ENCODE measurements at places on chromosomes 13 and 19. TPM values are rescaled to one million over a fixed set of nuclear protein-coding genes. Genes with fewer than 3 reads are reported as not detected.

DNA sequence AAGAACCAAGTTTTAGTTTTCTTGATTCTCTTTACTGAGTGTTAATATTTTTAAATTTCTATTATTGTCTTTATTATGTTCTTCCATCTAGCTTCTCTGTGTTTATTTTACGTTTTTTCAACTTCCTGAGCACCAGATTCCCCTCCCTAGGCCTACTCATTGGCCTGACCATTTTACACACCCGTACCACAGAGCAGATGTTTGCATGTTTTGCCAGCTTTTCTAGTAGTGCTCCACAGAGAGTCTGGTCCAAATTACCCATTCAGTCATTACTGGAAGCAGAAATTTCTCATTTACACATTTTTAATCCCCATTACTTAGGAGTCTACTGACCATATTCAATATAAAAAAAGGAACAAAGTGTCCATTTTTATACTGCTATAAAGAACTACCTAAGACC is 66.9 kb downstream of the ING1 start:
- H3K4me3 ChIP-seq: no peak overlapping the region
- H3K4me1 ChIP-seq: no peaks in the 10 kb centered on the region
- DNase-seq: no peak
- H3K36me3 ChIP-seq: no peaks in the 10 kb centered on the region

- no peaks in the 10 kb centered on the region for H3K36me3 ChIP-seq
- no peak overlapping the region for H3K27ac ChIP-seq
- no peak for DNase-seq
- no peaks in the 10 kb centered on the region for H3K4me1 ChIP-seq
- no peaks in the 10 kb centered on the region for H3K27me3 ChIP-seq
- no peak overlapping the region for H3K4me3 ChIP-seq
Observed at GRCh38 chr13:72284791-72285190, 417.8 kb upstream of the DACH1 start.

DNA sequence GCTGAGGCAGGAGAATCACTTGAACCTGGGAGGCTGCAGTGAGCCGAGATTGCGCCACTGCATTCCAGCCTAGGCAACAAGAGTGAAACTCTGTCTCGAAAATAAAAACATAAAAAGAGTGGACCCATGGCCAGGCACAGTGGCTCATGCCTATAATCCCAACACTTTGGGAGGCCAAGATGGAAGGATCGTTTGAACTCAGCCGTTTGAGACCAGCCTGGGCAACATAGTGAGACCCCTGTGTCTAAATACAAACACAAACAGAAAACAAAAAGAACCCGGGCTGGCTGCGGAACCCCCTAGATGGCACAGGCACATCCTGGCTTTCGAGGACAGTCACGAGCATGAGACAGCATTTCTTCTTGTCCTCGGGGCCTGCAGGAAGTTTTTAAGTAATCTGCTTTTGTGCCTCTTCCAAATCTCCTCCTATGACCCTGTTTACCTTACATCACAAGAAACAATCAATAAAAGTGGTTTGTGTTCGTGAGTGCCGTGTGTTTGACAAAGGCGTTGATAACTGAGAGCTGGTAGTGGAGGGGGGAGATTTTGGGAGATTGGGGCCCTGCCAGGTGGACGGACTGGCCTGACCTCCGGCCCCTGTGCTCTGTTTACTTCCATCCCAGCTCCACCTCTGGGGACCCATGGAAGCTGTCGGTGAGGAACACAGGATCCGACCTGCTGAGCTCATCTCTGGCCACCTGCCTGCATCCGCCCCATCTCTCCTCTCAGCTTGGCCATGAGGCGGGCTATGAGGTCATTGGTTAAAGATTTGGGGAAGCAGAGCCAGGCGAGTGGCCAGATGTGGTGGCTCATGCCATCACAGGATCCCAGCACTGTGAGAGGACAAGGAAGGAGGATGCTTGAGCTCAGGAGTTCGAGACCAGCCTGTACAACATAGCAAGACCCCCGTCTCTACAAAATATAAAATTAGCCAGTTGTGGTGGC is 5.9 kb upstream of the GDF15 start:
- H3K27ac ChIP-seq: peak overlapping the region; percentile 88
- no peak overlapping the region for H3K4me3 ChIP-seq
- peak; percentile 99 for DNase-seq
- no peaks in the 10 kb centered on the region for H3K36me3 ChIP-seq
- no peaks in the 10 kb centered on the region for H3K27me3 ChIP-seq

GRCh38 chr13:59747529-59747928 is 416.2 kb downstream of the DIAPH3 start:
- H3K4me3 ChIP-seq: no peak overlapping the region
- H3K36me3 ChIP-seq: no peaks in the 10 kb centered on the region
- H3K27me3 ChIP-seq: no peaks in the 10 kb centered on the region
- H3K4me1 ChIP-seq: no peaks in the 10 kb centered on the region
- no peak for DNase-seq

GRCh38 chr13:99731747-99732146 is 230.5 kb downstream of the TM9SF2 start:
- H3K4me3 ChIP-seq: no peak overlapping the region
- no peaks in the 10 kb centered on the region for H3K36me3 ChIP-seq
- H3K27ac ChIP-seq: no peak overlapping the region

GRCh38 chr13:44417876-44418275 is 44.3 kb downstream of the SERP2 start:
- H3K4me1 ChIP-seq: no peaks in the 10 kb centered on the region
- no peak for DNase-seq
- no peaks in the 10 kb centered on the region for H3K36me3 ChIP-seq
- no peak overlapping the region for H3K4me3 ChIP-seq
- H3K27ac ChIP-seq: no peak overlapping the region

GRCh38 chr13:76012091-76012721 is 376.1 kb downstream of the LMO7 start:
- no peaks in the 10 kb centered on the region for H3K36me3 ChIP-seq
- DNase-seq: no peak
- no peak overlapping the region for H3K4me3 ChIP-seq
- H3K27ac ChIP-seq: no peak overlapping the region

DNA sequence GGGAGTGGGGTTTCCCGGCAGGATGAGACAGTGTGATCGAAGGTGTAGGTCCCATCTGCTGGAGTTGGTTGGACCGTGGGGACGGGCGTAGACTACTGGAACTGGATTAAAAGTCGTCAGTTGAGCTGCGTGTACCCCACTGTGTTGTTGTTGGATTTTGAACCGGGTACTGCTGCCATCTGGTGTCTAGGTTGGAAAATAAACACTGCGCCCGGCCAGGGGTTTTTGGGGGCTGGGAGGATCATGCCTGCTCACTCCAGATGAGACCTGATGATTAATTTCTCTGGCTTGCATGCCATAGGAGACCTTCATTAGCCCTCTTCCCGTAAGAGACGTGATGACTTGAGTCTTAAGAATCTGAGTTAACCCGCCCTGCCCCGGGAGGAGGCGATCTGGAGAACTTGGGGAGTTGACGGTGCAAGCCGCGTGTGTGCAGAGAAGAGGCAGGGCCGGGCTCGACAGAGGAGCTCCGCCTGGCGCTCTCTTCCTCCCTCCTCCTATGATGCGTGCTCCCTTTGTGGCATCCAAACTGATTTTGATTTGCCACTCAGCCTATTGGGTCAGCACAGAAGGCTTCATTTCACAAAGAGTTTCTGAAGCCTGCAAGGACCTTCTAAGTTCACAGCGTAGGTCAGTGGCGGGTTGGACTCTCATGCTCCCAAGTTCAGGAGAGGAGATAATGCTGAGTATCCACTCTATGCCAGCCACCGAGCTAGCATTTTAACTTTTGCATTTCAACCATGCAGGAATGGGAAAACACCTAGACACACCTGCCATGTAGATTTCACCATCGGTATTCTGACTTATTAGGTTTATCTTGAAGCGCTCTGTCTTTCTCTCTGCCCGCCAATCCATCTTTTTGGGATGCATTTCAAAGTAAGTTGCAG is 2.7 kb downstream of the UHRF1 start:
- H3K27ac ChIP-seq: peak overlapping the region; percentile 65
- DNase-seq: no peak
- H3K36me3 ChIP-seq: no peaks in the 10 kb centered on the region

DNA sequence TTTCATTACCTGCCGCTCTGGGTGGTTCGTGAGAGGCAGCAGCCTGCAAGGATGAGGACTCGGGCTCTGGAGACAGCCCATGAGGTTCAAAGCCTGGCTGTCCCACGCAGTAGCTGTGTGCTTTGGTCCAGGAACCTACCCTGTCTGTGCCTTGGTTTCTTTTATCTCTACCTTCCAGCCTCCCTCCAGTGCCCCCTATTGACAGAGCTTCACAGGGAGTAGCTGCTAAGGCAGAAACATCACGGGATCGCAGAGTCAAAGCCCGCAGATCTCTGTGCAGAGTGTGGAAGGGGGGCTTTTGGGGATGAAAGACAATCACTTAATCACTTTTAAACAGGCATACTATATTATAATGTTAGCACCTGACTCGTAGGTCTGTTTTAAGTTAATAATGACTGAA is 16.2 kb downstream of the ZNF71 start:
- H3K4me3 ChIP-seq: no peak overlapping the region
- H3K36me3 ChIP-seq: peaks cover 49% of the 10 kb centered on the region
- H3K27me3 ChIP-seq: no peaks in the 10 kb centered on the region

- H3K4me1 ChIP-seq: peaks cover 16% of the 10 kb centered on the region
- no peaks in the 10 kb centered on the region for H3K36me3 ChIP-seq
- no peaks in the 10 kb centered on the region for H3K27me3 ChIP-seq
- peak within 1 kb of the TSS; percentile 69 for H3K4me3 ChIP-seq
- DNase-seq: no peak
Observed at GRCh38 chr19:37906869-37907734, at the start of gene SIPA1L3. SIPA1L3 (plus strand) TSS chr19:37907208; CDS start chr19:38081566, 174,358 bp downstream.

DNA sequence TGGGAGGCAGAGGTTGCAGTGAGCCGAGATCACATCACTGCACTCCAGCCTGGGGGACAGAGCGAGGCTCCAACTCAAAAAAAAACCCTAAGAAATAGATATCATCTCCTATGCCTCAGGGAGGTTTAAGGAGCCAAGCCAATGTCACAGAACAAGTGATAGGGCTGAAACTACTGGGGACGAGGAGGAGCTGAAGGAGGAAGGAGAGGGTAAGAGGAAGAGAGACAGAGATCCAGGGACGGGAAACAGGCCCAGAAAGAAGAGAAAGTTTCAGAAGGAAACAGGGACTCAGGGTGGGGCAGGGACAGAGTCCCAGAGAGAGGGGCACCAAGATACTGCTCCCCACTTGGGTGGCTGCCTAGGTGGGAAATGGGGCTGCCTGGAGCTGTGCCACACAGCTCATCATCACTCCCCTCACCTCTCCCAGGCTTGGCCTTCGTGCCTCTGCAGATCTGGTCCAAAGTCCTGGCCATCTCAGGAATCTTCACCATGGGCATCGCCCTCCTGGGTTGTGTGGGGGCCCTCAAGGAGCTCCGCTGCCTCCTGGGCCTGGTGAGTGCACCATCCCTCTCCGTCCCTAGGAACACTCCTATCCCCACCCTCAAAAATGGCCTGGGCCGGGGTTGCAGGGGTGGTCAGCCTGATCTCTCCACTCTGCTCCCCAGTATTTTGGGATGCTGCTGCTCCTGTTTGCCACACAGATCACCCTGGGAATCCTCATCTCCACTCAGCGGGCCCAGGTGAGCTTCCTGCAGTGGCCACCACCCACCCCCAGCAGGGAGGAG is 1.5 kb downstream of the CD37 start:
- no peaks in the 10 kb centered on the region for H3K27me3 ChIP-seq
- H3K4me1 ChIP-seq: peaks cover 32% of the 10 kb centered on the region
- no peak for DNase-seq
- peaks cover 8% of the 10 kb centered on the region for H3K36me3 ChIP-seq
- no peak overlapping the region for H3K4me3 ChIP-seq
- no peak overlapping the region for H3K27ac ChIP-seq

DNA sequence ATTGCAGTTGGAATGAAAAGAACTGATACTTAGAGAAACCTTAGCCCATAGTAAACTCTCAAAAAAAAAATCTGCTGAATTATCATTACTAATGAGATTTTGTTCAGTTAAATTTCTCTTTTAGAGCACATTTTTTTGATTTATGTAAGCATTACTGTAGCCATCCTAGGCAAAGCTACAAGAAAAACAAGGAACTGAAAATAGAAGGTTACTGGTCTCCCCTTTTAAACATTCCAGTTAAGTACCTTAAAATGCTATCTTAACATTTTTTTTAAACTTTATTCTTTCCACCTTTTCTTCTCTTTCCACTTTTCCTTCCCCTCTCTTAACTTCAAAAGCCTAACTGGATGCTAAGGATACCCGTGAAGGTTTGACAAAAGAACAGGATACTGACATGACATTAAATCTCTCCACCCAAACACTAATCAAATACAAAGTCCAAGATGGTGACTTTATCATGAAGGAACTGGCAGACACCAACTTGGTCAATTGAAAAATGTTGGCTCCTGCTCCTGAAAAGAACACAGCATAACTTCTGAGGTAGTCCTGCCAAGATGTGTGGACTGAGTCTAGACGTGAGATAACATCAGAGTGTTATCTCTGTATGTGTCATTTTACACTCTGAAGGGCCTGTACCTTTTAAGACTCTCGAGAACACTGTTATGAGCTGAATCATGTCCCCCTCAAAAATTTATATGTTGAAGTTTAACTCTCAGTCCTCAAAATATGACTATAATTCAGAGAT is 29.5 kb upstream of the SACS start:
- no peak overlapping the region for H3K27ac ChIP-seq
- DNase-seq: no peak
- H3K4me3 ChIP-seq: no peak overlapping the region
- H3K4me1 ChIP-seq: peaks cover 6% of the 10 kb centered on the region

DNA sequence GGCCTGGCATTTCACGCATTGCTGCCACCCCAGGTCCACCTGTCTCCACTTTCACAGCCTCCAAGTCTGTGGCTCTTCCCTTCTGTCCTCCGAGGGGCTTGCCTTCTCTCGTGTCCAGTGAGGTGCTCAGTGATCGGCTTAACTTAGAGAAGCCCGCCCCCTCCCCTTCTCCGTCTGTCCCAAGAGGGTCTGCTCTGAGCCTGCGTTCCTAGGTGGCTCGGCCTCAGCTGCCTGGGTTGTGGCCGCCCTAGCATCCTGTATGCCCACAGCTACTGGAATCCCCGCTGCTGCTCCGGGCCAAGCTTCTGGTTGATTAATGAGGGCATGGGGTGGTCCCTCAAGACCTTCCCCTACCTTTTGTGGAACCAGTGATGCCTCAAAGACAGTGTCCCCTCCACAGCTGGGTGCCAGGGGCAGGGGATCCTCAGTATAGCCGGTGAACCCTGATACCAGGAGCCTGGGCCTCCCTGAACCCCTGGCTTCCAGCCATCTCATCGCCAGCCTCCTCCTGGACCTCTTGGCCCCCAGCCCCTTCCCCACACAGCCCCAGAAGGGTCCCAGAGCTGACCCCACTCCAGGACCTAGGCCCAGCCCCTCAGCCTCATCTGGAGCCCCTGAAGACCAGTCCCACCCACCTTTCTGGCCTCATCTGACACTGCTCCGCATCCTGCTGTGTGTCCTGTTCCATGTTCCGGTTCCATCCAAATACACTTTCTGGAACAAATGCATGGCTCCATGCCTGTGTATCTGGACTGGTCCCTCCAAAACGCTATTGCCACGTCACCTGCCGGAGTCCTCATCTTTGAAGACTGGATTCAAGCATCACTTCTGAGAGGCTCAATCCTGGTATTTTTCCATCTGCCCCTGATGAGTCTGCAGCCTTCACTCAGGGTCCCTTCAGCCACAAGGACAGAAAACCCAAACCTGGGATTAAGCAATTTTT is 10.7 kb upstream of the DHDH start:
- peaks cover 32% of the 10 kb centered on the region for H3K36me3 ChIP-seq
- no peak for DNase-seq
- no peak overlapping the region for H3K27ac ChIP-seq
- H3K4me1 ChIP-seq: peaks cover 9% of the 10 kb centered on the region

GRCh38 chr13:73365681-73366080 is 306.9 kb downstream of the KLF5 start:
- no peaks in the 10 kb centered on the region for H3K36me3 ChIP-seq
- H3K27me3 ChIP-seq: no peaks in the 10 kb centered on the region
- H3K4me3 ChIP-seq: no peak overlapping the region
- peaks cover 27% of the 10 kb centered on the region for H3K4me1 ChIP-seq
- no peak overlapping the region for H3K27ac ChIP-seq

The ZNF541 gene
- total RNA-seq: not detected

The CEACAM3 gene
- not detected for total RNA-seq

The FFAR2 gene
- total RNA-seq: not detected
